ENCODE measurements at places on chromosomes 1 and 21. TPM values are rescaled to one million over a fixed set of nuclear protein-coding genes. Genes with fewer than 3 reads are reported as not detected.

DNA sequence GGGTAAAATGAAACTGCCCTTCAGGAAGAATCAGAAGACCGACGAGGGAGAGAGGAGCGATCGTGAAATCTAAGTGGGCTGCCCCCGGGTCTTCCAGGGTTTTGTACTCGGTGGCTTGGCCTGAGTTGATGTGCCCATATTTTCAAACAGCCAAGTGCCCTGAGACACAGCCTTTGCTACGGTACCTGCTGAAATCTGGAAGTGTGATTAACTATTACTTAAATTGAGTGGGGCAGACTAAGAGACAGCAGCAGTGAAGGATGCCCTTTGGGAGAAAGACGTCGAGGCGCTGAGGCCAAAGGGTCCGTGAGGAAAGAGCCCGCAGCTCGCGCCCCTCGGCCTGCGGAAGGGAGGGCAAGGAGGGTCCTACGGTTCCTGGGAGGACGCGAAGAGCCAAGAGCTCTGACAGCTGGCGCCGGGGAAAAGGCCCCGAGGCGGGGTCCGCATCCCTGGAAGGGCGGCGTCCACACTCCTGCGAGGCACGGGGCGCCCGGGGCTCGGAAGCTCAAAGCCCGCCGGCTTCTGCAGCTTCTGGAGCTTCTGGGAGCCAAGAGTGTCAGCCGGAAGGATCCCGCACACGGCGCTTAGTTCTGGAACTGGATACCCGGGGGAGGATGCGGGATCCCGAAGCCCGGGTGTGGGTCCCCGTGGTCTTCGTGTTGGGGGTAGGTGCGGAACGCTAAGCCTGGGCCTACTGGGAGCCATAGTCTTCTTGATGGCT, 15.4 kb upstream of the RNU1-4 start:
- DNase-seq = no peak

GJC2 gene
- total RNA-seq = 1.7 TPM

- no peak for DNase-seq
Measured at GRCh38 chr21:16891821-16892220, 621.0 kb upstream of the CXADR start.

CD5L gene
- 3.5 TPM for total RNA-seq

DNA sequence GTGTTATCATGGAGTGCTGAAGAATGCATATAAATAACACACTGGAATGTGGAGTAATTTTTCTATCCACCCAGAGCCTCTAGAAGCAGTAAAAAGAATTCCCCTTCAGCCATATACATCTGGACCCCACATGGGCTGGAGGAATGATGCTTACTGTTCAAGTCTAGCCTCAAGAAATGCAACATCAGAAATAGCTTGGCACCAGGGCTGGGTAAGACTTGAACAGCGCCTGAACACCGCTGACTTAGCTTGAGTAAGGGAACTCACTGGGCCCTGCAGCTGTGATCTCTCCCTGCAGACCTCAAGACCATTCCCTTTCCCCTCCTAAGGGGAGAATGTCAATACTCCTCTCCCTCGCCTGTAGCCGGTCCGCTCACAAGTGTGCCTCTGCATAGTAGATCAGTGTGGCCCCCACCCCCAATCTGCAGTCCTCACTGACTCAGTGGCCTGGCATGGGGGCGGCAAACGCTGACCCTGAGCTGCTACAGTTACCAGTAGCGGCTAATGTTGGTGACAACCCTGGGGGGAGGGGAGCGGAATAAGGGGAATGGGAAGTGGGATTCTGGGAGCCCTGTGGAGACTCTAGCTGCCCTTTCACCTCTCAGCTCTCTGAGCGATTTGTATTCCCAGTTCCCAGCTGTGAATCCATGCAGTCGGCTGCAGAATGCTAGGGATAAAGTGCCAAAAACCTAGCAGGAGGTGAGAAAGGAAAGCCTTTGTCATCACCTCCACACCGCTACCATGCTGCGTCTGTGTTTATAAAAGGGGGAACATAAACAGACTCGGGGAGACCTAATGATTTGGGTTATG, 483.9 kb downstream of the DISC1 start:
- no peak for DNase-seq

AQP10 gene
- total RNA-seq = 0.27 TPM

GRCh38 chr1:18945401-18945849, 11.1 kb downstream of the IFFO2 start:
- peak; percentile 54 for DNase-seq

- DNase-seq = peak; percentile 30
Measured at GRCh38 chr1:153260585-153261280, 1.2 kb downstream of the LORICRIN start.

DNA sequence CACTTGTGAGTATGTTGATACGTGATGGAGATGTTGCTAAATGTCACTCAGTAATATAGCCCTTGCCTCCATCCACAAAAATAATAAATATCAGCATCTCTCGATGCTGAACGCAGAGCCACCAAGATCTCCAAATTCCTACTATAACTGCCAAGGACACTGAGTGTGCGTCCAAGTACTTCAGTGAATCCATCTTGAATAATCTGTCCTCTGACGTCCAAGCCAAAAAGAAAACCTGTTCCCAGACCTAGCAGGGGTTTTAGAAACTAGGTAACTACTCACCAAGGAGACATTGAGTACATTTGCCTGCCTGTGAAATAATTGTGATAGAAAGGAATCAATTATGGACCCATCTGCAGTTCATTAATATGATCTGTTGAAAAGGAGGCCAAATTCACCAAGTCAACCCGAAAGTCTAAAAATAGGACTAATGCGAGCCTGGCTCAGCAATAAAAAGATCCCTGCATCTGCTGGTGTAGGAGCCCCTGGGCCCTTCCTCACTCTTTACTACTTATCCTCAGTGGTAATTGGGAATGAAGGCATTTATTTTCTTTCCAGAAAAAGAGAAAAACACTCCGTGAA, 226.9 kb upstream of the IRF2BP2 start:
- no peak for DNase-seq

GJA4 gene
- total RNA-seq = 19.1 TPM

- DNase-seq = no peak
Measured at GRCh38 chr1:115320377-115320776, 17.7 kb downstream of the NGF start.

GRCh38 chr1:234271243-234271606, 102.0 kb upstream of the COA6 start:
- no peak for DNase-seq

GRCh38 chr1:64864018-64864940, 102.1 kb downstream of the JAK1 start:
- DNase-seq = peak; percentile 72

DNA sequence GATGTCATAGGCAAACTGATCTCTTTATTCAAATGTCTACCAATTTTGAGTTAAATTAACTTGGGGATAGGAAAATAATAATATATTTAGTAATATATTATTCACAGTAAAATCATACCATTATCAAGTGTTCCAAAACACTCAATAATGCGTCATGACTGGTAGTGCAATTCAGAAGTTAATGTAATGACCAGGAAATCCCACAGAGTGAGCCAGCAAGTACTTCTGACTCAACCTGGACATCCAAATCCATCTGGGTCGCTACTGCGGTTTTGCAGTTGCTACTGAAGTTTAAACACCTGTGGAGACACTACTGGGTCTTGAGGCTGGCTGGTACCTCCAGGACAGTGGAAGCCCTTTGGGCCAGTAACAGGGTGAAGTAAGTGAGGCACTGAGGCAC, 44.8 kb downstream of the DPYD start:
- no peak for DNase-seq

LRRC71 gene
- 0.17 TPM for total RNA-seq

GRCh38 chr1:78003070-78003746, 1.5 kb upstream of the DNAJB4 start:
- DNase-seq = no peak

- DNase-seq = no peak
Measured at GRCh38 chr1:166170075-166170474, 3.3 kb upstream of the FAM78B start.

GPR25 gene
- total RNA-seq = not detected

GCSAML gene
- total RNA-seq = not detected

GRCh38 chr21:15604413-15604812, 125.4 kb upstream of the USP25 start:
- DNase-seq = no peak

DENND2D gene
- total RNA-seq = 1.3 TPM

IVL gene
- not detected for total RNA-seq

DDX59 gene
- total RNA-seq = 12.6 TPM

PHACTR4 gene
- 17.9 TPM for total RNA-seq

- no peak for DNase-seq
Measured at GRCh38 chr1:54493608-54494007, 54.4 kb upstream of the ACOT11 start.

DNA sequence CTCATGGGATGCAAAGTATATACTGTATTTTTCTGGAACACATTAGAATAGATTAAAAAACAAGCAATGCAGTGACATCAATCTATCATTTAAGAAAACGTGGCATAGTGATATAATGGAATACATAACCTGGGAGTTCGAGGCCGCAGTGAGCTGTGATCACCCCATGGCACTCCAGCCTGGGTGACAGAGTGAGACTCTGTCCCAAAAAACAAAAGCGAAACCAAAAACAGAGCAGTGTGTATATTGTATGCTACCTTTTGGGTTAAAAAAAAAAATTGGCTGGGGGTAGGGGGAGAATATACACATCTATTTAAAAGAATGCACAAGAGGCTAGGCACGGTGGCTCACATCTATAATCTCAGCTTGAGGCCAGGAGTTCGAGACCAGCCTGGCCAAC, 13.5 kb downstream of the SLC2A1 start:
- DNase-seq = no peak

DNA sequence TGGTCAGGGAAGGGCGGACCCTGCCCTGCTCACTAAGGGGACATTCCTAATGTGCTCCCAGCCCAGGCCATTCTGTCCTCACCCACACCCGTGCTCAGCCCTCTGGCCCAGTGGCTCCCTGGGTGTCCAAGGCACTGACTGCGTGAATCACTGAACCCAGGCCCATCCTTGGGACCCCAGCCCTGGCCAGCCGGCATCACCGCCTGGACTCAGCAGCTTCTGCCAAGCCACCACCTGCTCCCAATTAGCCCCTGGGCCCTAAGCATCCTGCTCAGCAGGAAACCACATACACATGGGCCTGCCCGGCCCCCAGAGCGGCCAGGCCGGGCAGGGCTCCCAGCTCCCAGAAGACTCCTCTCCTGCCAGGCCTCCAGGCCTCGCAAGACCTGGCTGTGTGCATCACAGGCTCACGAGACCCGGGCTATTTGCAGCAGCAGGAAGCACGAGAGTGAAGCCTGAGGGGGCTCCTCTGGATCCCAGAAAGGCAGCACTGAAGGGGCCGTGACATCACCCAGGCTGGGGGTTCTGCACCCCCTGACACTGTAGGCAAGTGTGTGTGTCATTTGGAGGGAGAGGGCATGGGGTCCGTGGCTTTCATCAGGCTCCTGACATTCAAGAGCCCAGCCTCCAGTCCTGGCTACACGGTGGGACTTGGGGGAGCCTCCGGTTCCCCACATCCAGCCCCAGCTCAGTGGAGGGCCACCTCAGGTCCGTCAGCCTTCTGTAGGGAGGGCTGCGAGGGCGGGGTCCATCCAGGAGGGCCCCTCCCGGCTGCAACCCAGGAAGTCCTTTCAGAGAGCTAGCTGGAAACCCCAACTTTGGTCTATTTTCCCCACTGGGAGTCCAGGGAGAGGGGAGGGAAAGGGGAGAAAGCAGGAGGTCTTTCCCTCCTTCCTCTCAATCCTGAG, 1.6 kb downstream of the MFAP2 start:
- peak; percentile 67 for DNase-seq

DNA sequence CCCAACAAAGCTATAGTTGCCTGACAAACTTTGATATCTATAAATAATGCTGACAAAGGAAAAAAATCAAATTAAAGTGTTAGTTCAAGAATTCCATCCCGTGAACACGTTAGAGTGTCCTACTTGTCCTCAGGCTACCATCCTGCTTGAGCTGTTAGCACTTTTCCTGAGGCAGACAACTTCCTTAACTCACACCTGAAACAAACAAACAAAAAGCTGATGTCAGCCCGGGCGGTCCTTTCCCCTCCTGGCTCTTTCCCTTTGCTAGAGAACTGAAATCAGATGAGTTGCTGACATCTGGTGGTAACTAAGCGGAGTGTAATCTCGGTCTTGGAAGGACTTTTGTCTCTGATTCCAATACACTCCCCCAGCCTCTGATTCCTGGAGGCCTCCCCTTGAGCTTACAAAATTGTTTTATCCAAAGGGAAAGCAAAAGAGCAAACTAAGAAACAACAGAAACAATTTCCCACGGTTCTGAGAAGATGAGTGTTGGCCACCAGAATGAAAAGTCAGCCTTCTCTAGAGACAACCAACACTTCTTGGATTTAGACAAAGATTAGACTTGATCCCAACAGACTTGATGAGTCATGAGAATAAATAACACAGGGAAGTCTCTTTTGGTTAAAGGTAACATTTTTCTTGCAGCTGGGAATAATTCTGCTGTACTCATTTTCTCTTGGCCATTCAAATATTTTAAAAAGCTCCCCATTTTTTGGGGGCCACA, 135.4 kb downstream of the PROX1 start:
- DNase-seq = peak; percentile 46

- no peak for DNase-seq
Measured at GRCh38 chr1:89587729-89588161, 45.2 kb upstream of the LRRC8C start.

GRCh38 chr1:35809114-35810095, 1.6 kb downstream of the AGO4 start:
- DNase-seq = no peak

DNA sequence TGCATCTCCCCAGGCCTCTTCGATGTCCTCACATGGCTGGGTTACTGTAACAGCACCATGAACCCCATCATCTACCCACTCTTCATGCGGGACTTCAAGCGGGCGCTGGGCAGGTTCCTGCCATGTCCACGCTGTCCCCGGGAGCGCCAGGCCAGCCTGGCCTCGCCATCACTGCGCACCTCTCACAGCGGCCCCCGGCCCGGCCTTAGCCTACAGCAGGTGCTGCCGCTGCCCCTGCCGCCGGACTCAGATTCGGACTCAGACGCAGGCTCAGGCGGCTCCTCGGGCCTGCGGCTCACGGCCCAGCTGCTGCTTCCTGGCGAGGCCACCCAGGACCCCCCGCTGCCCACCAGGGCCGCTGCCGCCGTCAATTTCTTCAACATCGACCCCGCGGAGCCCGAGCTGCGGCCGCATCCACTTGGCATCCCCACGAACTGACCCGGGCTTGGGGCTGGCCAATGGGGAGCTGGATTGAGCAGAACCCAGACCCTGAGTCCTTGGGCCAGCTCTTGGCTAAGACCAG, 14.3 kb downstream of the HTR6 start:
- no peak for DNase-seq

DNA sequence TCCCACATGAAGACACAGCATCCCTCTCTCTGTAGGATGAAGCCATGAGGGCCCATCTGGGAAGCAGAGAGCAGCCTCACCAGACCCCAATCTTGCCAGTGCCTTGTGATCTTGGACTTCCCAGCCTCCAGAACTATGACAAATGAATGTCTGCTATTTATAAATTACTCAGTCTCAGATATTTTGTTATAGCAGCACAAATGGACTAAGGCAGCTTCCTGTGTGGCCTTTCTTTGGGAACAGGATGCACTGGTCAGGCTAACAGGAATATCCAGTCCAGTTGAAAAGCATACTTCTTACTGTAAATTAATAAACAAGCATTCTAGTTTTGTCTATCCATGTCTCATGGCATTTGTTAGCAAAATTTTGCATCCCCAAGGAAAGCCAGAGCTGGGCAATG, 134.1 kb upstream of the ETV3 start:
- DNase-seq = no peak

CD247 gene
- 0.57 TPM for total RNA-seq

LRRC38 gene
- total RNA-seq = 0.15 TPM

Data from left ventricle myocardium superior (tissue), 1 donor.